ENCODE measurements at places on chromosomes 11 and 22. TPM values are rescaled to one million over a fixed set of nuclear protein-coding genes. Genes with fewer than 3 reads are reported as not detected.

The CERK gene
- total RNA-seq = 97.7 TPM

The NFRKB gene
- 33.5 TPM for total RNA-seq

The CEP126 gene
- total RNA-seq = 3.2 TPM

The CHCHD10 gene
- total RNA-seq = 12.6 TPM

The PGA4 gene
- not detected for total RNA-seq

The CCDC87 gene
- 0.50 TPM for total RNA-seq

The GNG3 gene
- not detected for total RNA-seq

The NCF4 gene
- not detected for total RNA-seq

The BCO2 gene
- total RNA-seq = 1.2 TPM

The TRIM22 gene
- 115 TPM for total RNA-seq

The KRTAP5-11 gene
- not detected for total RNA-seq

The CNTF gene
- 4.0 TPM for total RNA-seq

The PDHX gene
- 45.1 TPM for total RNA-seq

The KRTAP5-7 gene
- total RNA-seq = 0.07 TPM
